ENCODE measurements at places on chromosomes 12 and 14.
A peak's percentile ranks its signal among the peaks of the same experiment; 100 is the strongest.

DNA sequence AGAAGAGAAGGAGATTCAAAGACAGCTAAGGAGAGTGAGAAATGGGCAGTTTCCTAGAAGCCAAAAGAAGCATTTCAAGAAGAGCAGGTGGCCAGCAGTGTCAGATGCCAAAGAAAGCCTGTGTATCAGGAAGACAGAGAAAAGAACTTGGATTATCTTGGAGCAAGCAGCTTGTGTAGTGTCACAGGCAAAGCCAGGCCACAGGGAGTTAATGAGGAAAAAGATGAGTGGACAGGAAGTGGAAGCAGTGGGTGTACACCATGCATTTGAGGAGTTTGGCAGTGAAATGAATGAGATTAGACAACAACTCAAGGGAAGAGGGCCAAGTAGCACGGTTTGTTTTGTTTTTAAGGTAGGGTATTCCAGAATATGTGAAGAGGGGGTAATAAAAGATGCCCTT lies 5.6 kb upstream of the MYH7 start:
- no peak for DNase-seq

- no peak for DNase-seq
Measured at GRCh38 chr14:34629344-34629656, 648 bp downstream of the SNX6 start.

- DNase-seq = no peak
Measured at GRCh38 chr12:6425590-6426531, 18.9 kb upstream of the CD27 start.

- no peak for DNase-seq
Measured at GRCh38 chr12:7354529-7354928, 50.7 kb downstream of the ACSM4 start.

- DNase-seq = no peak
Measured at GRCh38 chr14:103555559-103556337, 6.7 kb downstream of the BAG5 start.

GRCh38 chr12:107309020-107309419 lies 215.7 kb upstream of the CRY1 start:
- DNase-seq = no peak

GRCh38 chr12:65960820-65961189 lies 136.5 kb downstream of the HMGA2 start:
- DNase-seq = no peak

GRCh38 chr12:68532204-68532886 lies 78.4 kb upstream of the RAP1B start:
- DNase-seq = no peak

GRCh38 chr12:130967636-130968035 lies 13.9 kb downstream of the ADGRD1 start:
- DNase-seq = no peak

GRCh38 chr14:69318901-69319475 lies 59.0 kb downstream of the GALNT16 start:
- no peak for DNase-seq

- no peak for DNase-seq
Measured at GRCh38 chr12:111425655-111426054, 19.9 kb downstream of the SH2B3 start.

DNA sequence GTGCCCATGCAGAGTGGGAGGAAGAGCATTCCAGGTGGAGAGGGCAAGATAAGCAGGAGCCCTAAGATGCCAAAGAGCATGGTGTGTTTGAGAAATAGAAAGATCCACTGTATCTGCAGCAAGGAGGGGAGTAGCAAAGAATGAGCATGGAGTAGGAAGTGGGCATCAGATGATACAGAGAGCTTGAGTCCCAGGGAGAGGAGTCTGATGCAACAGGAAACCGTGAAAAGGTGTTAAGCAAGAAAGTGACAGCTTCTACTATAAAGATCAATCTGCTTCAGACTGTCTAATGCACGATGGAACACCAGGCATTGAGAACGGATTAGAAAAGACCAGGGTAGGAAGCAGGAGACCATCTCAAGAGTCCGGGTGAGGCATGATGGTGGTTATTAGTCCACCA lies 12.3 kb upstream of the GPRC5D start:
- DNase-seq = no peak

DNA sequence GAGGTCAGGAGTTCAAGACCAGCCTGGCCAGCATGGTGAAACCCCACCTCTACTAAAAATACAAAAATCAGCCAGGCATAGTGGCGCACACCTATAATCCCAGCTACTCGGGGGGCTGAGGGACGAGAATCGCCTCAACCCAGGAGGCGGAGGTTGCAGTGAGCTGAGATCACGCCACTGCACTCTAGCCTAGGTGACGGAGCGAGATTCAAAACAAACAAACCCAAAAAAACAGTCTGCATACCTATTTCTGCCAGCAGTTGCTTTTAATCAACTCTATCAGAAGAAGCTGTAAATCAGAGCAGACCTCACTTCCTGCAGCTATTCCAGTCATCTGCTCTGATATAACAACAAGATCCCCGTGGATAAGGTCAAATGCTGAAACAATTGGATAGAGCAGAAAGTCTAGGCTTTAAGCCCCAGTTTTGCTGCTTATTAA lies 50.5 kb downstream of the LIMA1 start:
- no peak for DNase-seq

- peak; percentile 68 for DNase-seq
Measured at GRCh38 chr12:48924617-48925303, 532 bp downstream of the FKBP11 start.

- DNase-seq = no peak
Measured at GRCh38 chr14:56814519-56814959, 4.3 kb upstream of the OTX2 start.

GRCh38 chr14:24459331-24459730 lies 16.8 kb upstream of the SDR39U1 start:
- no peak for DNase-seq

DNA sequence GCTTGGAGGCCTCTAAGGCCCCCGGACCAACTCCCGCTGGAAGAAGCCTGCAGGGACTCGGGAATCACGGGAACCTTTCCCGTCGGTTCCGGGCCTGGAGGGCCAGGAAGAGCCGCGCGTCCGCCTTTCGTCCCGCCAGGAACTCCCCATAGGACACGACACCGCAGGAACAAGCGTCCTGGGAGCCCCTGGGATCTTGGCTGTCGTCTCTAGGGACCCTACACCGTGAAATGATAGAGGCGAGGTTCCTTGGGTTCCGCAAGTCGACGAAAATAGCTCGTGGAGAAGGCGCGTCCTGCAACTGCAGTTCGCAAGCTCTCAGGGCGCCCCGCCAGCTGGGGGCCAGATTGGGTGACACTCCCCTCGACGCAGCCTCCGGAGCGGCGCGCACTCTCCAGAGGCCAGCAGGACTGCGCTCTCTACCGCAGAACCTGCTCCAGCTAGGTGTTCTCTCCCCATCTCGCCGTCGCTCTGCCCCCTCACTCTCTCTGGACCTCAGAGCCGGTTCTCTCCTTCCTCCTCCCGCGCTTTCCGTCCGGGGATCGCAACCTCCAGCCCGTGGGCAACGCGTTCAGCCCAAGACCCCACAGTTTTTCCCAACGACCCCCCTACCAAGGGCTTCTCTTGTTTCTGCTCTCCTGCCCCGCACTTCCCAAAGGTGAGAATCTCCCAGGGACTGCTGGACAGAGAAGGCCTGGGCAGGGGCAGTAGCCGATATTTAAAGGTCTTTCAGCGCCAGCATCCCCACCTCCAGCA lies 776 bp downstream of the BMP4 start:
- DNase-seq = no peak

DNA sequence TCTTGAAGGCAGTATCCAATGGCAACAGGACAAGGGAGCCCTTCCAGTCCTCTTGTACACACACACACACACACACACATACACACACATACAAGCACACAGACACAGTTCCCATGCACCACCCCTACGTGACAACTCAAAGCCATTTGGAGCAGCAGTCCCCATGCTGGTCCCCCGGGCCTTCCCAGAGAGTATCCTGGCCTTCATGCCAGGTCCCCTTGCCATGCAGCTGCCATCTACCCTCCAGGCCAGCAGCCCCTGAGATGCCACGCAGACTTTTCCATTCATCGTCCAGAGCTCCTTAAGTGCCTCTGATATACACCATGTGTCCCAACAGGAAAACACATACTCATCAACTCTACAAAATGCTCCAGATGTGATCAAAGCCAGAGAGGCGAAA lies 159.5 kb downstream of the ANO2 start:
- no peak for DNase-seq

DNA sequence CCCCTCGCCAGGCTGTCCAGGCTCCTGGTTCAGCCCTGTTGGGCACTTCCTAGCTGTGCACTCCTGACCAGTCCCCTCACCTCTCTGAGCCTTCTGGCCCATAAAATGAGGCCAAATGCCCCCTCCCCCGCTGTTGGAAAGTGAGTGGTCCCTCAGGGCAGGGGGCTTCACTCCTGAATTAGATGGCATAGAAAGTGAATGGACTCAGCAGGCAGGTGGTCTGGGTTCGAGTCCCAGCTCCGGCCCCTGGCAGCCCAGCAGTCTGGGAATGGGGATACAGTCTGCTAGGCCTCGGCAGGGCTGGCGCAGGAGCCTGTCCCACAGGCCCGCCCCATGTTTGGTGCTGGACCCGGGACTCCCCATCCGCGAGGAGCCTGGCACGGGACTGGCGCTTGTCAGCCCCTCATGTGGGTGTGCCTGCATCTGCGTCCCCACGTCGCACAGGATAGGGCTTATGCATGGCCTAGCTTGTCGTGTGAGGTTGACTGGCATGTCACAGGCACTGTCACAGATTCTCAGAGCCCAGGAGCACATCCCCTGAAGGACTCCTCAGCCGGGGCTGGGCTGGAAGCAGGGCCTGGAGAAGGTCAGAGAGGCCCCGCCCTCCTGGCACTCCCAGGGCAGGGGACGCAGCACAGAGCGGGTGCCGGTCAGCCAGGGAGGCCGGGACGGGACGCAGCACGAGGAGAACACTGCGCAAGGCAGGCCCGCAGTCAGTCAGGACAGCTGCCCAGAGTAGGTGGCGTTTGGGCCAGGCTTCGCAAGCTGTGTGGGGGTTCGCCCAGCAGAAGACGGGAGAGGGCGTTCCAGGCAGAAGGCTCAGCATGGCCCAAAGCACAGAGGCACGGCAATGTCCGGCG lies 40.5 kb downstream of the DIO3 start:
- DNase-seq = no peak

- no peak for DNase-seq
Measured at GRCh38 chr14:77200406-77200985, 18.9 kb downstream of the TMEM63C start.

DNA sequence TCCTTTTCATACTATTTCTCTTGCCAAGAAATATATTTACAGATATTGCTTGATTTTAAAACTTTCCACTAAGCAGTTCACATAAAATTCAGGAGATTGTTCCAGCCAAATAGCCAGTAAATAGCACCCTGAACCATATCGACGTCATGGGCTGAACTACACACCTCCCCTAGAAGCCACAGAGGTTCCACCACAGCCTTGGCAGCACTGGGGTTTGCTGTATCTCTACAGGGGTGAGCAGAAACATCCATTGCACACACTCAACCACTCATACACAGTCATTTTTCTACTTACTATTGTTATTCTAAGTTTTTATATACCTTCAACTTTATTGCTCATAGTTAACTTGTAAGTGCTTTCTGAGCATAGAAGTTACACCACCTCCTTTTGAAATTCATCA lies 8.1 kb upstream of the EIF2S3B start:
- DNase-seq = peak; percentile 20

GRCh38 chr12:32828120-32828519 lies 68.5 kb downstream of the PKP2 start:
- DNase-seq = no peak

DNA sequence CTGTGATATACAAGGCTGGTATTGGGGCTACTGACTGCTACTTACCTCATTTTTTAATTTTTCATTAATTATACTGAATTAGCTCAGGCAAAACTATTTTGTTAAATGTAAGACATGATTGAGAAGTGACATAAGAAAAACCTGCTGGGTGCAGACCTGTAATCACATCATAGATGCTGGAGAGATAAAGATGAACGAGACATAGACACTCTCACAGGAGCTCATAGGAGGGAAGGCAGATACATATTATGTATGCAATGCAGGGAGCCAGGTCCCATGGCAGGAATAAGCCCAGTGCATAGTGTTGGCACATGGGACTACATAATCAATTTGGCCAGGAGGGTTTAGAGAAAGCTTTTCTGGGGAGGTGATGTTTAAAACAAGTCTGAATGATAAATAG lies 74.9 kb downstream of the PRKCH start:
- DNase-seq = no peak

GRCh38 chr12:109488051-109488665 lies 10.7 kb downstream of the UBE3B start:
- no peak for DNase-seq

- no peak for DNase-seq
Measured at GRCh38 chr12:11723993-11724392, 74.5 kb downstream of the ETV6 start.

GRCh38 chr14:68250927-68251768 lies 431.6 kb downstream of the RAD51B start:
- DNase-seq = no peak

GRCh38 chr14:68548194-68549076 lies 244.4 kb downstream of the ZFP36L1 start:
- no peak for DNase-seq

GRCh38 chr14:61668282-61668681 lies 27.0 kb upstream of the HIF1A start:
- DNase-seq = no peak

DNA sequence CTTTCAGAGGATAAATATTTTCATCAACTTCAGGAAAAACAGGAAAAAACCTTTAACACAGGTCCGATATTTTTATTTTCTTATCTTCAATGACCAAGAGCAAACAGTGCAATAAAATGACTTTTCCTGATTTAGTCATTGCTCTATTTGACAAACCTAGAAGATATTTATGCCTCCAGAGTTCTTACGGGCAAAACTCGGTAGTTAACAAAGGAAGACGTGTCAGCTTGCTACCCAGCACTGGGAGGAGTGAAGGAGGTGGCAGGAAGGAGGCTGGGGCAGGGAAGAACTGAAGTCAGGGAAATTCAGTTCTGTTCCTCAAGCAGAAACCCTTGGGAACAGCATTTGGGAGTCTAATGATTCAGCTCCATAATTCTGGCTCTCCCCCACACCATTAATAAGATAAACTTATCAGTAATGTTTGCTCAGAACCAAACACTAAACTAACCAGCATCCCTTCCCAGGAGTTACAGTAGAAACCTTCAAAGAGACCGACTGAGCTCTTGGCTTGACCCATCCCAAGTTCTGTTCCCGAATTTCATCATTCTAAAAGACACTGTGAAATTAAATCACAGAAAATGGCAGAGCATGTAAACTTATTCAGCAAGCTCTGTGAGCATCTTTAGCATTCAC lies 163.3 kb downstream of the APAF1 start:
- DNase-seq = no peak

DNA sequence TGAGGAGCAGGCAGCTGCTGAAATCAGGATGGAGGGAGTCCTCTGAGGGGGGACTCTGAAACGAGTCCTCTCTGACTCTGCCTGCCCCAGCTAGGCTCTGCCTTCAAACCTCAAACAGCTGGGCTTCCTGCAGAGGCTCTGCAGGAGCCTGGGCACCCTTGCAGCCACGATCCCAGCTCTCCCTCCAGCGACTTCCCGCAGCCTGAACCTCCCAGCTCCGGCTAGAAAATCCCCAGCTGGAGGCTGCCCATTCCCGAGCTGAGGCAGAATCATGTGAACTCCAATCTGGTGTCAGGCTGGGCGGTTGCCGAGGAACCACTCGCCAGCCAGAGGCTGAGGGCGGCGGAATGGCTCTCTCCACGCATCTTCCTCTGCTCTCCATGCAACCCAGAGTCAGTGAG lies at the start of gene GPR68:
GPR68 (minus strand) TSS at position 204 of the 401 bp plus-strand sequence. CDS start 9,654 bp downstream, outside the sequence.
- DNase-seq = no peak
